ENCODE measurements at places on chromosomes 2 and 18. TPM values are rescaled to one million over a fixed set of nuclear protein-coding genes. Genes with fewer than 3 reads are reported as not detected.

DNA sequence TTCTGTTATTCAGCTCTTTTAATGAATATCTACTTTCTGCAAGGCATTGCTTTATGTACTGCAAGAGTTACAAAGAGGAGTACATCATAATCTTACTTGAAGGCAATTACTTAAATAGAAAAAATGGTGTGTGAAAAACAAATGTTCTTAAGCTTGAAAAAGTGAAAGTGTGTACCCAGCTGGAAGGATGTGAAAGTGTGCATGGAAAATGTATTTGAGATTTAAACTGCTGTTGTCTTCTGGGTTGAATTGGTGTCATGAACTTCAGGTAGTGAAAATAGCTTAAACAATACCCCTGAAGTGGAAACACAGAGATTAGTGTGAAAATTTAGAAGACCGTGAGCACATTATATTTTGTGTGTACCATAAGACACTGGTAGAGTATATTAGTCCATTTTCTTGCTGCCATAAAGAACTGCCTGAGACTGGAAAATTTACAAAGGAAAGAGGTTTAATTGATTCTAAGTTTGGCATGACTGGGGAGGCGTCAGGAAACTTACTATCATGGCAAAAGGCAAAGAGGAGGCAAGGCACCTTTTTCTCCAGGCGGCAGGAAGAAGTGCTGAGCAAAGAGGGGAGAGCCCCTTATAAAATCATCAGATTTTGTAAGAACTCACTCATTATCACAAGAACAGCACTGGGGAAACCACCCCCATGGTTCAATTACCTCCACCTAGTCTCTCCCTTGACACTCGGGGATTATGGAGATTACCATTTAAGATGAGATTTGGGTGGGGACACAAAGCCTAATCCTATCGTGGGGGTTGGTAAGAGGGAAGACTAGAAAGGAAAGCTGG is 38.8 kb downstream of the SCN2A start:
- no peak for DNase-seq

DNA sequence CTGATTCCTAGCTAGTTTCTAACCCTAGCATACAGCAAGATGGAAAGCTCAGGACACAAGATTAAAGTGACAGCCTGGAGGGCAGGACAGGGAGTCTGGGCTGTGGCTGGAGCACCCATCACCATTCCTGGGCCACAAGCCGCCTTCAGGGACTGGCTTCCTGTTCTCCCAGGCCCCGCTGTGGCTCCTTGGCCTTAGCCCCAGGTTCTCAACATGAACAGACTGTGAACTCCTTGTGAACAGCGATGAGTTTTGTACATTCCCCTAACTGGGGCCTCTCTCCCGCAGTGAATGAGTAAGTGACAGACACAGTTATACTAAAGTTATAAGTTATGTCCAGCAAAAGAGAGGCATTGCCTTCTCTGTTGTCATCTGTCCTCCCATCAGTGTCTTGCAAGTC is 35.9 kb upstream of the SLC14A1 start:
- DNase-seq, result no peak

GRCh38 chr2:187853381-187853791 is 299.2 kb upstream of the TFPI start:
- no peak for DNase-seq

DNA sequence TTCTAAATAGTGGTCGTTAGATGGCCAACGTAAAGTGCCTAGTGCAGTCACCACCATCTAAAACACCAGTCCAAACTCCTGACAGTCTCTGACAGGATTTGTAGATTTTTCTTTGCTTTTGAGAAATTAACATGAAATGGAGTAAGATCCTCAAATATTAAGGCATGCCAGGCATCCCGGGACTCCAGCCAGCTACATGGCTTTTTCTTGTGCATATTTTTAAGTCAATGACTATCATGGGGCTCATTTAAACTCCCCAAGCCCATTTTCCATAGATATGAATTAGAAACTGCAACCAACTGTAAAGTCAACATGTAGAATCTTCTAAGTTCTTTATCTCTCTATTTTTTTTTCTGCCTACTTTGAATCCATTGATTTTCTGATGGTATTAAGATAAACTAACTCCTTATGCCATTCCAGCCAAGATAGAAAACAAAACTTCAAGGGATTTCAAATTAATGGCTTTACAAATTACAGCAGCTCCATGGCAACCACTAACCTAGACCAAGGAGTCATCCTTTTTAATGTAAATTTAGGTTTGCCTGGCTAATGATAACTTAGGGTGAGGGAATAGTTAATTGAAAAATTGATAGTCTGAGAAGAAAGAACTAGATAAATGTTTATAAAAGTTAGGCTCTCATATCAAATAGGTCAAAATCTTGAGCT is 764.1 kb upstream of the NXPH2 start:
- no peak for DNase-seq

DNA sequence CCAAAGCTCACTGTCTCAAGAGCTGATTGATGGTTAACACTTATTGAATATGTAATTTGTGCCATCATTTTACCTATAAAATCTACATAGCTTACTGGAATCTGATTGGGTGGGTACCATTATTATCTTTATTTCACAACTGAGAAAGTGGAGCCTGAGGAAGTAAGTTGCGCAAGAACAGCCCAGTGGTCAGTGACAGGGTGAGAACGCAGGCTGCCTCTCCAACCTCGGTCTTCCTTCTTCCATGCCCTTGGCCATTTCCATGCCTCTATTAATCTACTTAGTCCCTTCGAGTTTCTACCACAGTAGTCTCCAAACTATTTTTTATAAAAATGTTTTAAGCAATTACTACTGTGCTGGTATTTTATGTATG is 390.9 kb upstream of the VWC2L start:
- no peak for DNase-seq

GRCh38 chr18:38115201-38115600 is 549.6 kb upstream of the CELF4 start:
- DNase-seq, result no peak

- DNase-seq, result no peak
Observed at GRCh38 chr2:37819186-37819585, 105.9 kb upstream of the RMDN2 start.

DNA sequence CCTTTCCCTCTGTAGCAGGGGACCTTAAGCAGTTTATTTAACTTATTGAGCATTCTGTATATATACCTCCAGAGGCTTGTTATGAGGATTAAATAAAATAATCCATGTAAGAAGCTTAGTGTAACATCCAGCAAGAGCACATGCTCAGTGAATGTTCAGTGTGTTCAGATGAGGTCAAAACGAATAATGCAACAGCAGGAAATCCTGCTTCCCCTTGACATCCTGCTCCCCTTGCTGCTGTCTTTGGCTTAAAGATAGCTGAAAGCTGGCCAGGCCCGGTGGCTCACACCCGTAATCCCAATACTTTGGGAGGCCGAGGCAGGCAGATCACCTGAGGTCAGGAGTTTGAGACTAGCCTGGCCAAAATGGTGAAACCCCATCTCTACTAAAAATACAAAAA is 68.7 kb downstream of the COL4A4 start:
- DNase-seq, result no peak

- DNase-seq, result no peak
Observed at GRCh38 chr2:169038338-169038757, 7.2 kb upstream of the ABCB11 start.

- no peak for DNase-seq
Observed at GRCh38 chr2:236592821-236593220, 23.2 kb downstream of the ACKR3 start.

DNA sequence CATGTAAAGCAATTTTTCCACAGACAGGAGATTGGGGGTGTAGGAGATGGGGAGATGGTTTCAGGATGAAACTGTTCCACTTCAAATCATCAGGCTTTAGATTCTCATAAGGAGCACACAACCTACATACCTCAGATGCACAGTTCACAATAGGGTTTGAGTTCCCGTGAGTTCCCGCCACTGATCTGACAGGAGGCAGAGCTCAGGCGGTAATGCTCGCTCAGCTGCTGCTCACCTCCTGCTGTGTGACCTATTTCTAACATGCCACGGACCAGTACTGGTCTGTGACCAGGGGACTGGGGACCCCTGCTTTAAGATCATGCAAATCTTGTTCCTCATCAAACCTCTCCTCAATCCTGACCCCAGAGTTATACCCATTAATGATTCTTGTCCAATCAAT is 70.1 kb downstream of the RPE start:
- DNase-seq, result no peak

GRCh38 chr2:64586883-64587481 is 62.9 kb downstream of the AFTPH start:
- no peak for DNase-seq

DNA sequence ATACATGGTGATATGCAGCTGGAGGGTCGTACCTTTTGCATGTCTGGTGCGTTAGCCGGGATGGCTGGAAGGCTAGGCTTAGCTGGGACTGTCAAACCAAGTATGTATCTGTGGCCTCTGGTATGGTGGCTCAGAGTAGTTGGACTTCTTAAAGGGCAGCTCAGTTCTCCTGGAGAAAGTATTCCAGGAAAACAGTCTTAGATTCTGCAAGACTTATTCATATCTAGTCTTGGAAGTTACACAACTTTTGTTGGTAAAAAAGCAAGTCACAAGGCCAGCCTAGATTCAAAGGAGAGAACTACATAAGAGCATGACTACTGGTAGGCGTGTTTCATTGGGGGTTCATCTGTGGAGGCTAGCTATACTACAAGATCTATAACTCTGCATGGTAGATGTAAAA is 45.5 kb downstream of the EML4 start:
- DNase-seq, result no peak

DNA sequence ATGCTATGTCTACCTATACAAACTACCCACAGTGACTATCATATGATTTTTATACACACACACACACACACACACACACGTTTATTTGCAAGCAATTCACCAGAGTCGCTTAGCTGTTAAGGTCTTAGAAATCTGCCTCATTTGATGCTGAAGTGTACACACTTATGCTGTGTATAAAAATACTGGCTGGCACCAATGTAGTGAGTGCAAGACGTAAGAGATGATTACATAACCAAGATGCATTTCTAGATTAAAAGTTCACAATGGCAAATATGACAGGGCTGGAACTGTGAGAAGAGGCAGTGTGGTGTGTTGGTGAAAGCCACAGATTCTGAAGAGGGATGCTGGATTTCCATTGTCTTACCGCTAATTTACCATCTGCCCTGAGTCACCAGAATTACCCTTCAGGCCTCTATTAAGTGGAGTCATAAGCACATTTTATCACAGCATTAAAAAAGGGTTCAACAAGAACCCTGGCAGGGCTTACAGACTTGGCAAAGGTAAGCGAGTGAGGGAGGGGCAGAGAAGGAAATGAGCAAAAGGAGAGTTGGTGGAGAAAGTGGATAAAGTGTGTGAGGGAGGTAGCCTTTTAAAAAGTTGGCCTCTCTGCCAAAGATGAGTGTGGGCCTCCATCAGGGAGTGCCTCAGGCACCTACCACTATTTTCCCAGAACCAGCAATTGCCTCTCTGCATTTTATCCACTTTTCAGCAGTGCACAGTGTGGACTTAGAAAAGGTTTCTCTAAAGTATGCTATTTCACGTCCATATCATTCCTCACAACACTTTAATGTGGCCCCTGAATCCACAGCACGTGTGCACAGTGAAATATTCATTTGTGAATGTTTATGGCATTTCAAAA is 21.5 kb downstream of the MEIS1 start:
- no peak for DNase-seq

DNA sequence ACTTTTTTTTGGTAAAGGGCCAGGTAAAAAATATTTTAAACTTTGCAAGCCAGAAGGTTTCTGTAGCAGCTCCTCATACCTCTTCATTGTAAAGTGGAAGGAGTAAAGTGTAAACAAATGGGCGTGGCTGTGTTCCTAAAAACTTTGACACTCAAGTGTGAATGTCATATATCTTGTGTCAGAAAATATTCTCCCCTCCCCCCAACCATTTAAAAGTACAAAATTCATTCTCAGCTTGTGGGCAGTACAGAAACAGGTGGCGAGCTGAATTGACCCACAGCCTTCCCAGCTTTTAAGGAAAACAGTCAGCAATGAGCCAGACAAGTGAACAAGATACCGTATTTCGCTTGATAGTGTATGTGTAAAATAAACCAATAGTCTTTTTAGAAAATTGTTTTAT is 4.0 kb downstream of the YPEL5 start:
- no peak for DNase-seq

DNA sequence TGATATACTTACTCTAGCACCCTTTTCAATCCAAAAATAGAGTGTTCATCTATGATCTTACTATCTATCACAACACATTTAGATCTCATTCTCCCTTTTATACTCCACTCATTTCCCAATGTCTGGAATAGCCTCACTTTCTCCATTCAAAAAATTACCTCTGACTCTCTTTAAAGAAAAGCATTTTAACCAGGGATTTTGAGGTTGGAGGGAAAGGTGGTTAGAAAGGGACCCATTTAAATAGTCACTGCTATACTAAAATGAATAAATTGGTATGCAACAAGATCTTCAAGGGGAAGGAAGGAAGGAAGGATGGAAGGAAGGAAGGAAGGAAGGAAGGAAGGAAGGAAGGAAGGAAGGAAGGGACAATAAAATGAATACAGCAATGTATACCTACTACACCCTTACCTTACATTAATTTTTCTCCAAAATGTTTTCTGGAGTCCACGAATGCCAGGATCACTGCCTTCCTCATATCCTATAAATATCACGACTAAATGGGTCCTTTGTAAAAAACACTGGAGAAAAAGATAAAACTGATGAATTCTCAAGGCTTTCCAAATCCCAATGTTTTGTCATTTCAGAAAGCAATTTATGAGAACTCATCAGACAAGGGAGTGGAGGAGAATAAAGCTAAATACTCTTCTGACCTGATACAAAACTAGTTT is 202.7 kb downstream of the ZEB2 start:
- DNase-seq, result no peak

- DNase-seq, result no peak
Observed at GRCh38 chr2:218229851-218230250, 12.9 kb downstream of the ARPC2 start.

GRCh38 chr18:76604108-76604934 is 109.3 kb upstream of the ZNF516 start:
- no peak for DNase-seq

GRCh38 chr2:12170121-12170520 is 423.7 kb downstream of the LPIN1 start:
- no peak for DNase-seq

DNA sequence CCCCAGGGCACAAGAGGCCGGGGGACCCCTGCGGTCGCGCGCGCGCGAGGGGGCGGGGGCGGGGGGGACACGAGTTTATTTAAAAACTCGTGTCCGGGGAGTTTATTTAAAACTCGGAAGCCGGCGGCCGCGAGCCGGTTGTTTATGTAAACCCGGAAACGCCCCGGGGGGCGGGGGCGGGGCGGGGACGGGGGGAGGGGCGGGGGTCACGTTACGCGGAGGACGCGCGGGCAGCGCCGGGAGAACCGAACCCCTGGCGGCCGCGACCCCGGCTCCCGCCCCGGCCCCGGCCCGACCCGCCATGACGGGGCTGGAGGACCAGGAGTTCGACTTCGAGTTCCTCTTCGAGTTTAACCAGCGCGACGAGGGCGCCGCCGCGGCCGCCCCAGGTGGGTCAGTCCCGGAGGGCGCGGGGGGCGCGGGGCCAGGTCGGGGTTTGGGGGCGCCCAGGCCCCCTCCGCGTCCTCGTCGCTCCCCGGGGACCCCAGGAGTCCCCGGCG is 4.4 kb downstream of the NFATC1 start:
- DNase-seq, result peak; percentile 66

GRCh38 chr2:206277503-206277902 is 3.0 kb downstream of the ZDBF2 start:
- DNase-seq, result no peak

The DSC2 gene
- total RNA-seq, result not detected

The KCNG3 gene
- total RNA-seq, result not detected

The CFC1 gene
- total RNA-seq, result not detected

The TXNDC9 gene
- total RNA-seq, result 26.8 TPM

The PKP4 gene
- total RNA-seq, result 6.5 TPM

The C2orf72 gene
- not detected for total RNA-seq

The REG1B gene
- not detected for total RNA-seq

The SERPINB4 gene
- not detected for total RNA-seq

Data from activated B cell treated with CpG ODN at 0.5 μM for 24 hours (primary cell).